ENCODE measurements at places on chromosomes 7 and 10.

DNA sequence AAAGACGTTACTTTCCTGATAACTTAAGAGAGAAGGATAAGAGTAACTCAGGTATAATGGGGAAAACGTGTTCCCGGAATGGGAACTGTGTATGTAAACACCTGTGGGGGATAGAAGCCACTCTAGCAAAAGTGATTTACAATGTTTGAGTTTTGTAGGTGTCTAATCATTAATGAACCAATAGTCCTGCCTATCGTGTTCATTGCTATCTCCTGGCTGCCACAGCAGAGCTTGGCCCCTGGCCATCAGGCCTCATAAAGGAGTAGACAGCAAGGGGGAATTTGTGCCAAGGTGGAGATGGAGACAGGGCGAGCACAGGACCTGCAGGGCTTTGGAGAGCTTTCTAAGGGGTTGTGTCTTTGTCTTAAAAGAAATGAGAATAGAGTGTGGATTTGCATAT, 102.1 kb downstream of the GAD2 start:
- no peak for DNase-seq

- no peak for DNase-seq
Observed at GRCh38 chr10:12543589-12543988, 194.2 kb downstream of the CAMK1D start.

DNA sequence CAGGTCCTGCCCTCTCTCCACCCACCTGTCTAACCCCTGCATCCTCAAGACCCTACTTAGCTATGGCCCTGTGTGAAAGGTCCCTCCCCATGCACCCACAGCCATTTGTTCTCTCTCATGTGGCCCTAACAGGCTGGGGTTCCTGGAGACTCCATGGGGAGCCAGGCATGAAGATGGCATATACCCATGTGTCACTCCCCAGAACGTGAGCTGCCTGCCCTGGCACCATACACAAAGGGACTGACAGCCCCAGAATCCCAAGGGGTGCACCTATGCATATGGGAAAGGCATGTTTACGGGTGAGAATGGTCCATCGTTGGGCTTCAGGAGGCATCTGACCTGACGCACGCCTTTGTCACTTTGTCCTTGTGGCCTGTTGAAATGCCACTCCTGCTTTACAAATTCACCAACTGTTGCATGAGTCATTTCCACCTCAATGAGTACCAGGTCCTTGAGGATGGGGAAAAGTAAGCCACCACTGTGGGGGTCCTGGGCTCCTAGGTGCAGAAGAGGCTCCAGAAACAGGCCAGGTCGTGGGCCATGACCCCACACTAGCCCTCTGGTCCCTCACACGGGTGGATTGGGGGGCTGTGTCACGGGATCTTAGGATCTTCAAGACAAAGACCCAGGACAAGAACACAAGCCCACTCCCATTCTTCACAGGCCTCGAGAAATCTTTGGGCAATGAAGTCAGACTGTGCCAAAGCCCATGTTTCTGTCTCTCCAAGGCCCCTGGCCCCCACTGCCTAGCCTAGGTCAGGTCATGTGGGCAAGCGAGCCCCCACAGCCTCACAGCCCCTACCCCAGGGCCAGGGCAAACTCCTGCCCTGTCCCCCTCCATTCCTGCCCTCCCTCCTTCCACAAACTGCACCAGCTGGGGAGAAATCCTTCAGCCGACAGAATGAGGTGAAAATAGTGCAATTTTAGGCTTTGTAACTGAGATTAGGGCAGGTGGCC, 8.6 kb downstream of the GPRIN2 start:
- no peak for DNase-seq

DNA sequence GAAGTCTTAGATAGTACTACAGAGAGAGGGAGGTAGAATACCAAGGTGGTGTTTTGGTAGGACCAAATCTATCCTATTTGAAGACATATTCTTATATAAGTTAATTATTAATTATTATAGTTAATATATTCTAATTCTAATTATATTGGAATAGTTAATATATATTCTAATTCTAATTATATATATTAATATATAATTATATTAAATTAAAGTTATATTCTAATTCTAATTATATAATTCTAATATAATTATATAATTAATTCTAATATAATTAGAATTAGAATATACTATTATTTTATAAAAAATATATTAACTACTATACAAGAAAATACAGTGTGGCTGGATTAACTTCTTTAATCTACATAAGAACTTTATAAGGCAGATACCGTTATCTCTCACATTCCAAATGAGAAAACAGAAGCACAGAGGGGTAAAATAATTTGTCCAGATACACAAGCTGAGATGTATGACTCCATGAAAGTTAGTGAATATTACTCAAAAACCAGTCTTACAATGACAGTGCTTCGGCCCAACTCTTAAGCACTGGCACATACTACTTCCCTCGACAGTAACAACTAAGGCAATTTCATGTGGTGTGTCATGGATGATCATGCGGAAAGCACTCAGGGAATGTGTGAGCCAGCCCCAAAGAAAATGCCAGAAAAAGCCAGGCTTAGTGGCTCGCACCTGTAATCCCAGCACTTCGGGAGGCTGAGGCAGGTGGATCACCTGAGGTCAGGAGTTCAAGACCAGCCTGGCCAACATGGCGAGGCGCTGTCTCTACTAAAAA, 42.6 kb downstream of the TYW1B start:
- no peak for DNase-seq

GRCh38 chr7:2523941-2524807, 4.6 kb downstream of the LFNG start:
- DNase-seq = no peak

- no peak for DNase-seq
Observed at GRCh38 chr10:70457759-70458305, 16.4 kb upstream of the NODAL start.

DNA sequence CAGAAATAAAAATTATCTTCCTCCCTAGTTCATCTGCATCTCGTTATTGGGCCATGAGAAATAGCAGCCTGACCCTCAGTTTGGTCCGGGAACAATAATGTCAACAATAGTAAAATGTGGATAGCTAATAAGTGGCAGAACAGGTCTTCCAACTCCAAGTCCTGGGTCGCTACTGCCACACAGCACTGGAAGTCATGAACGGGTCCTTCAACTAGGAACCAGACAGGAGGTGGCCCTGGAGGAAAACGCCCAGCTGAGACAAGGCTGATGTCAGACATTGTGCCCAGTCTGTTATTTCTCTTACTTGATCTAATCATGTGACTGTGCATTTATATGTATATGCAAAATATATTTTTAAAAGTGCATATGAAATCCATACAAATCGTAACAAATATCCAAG, 51.8 kb downstream of the PYROXD2 start:
- no peak for DNase-seq
